Hippocampal formation (tissue), 2 donors: ENCODE measurements at places on chromosomes 3 and 15.

DNA sequence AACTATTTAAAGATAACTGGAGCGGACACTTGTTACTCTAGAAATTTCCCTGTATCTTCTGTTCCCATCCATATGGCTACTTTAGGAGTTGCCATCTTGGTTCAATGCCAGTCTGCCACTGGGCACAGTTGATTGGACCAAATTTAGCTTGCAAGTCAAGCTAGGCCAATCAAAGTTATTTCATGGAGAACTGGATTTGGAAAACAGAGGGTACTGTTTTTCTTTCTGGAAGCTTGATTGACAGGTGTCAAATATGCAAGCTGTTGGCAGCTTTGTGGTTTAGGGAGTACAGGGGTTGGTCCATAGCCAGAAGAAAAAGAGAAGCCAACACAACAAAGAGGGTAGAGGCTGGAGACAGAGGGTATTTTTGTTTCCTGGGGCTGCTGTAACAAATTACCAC lies 33.4 kb upstream of the KLHL25 start:
- no peak for DNase-seq

- no peak for DNase-seq
These were observed 20.7 kb upstream of the KLF13 start for GRCh38 chr15:31305796-31306425.

- DNase-seq = no peak
These were observed 68.5 kb upstream of the CCDC54 start for GRCh38 chr3:107308716-107309115.

GRCh38 chr3:129624347-129625071 lies 18.0 kb upstream of the PLXND1 start:
- DNase-seq = no peak

DNA sequence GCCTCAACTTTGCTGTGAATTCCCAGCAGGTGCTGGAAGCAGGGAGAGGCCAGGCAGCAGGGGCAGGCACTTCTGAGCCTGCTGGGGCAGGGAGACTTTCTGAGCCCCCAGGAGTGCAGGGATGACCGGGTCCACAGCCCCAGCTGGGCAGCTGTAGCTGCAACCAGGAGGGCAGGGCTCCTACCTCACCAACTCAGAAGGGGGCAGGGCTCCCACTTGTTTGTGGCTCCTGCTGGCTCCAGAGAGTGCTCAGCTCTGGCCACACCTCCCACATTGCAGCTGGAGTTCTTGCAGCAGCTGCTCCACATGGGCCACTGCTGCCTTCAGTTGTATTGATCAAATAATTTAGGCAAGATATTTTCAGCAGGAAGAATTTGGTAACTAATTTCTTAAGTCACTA lies 812.3 kb downstream of the NSUN3 start:
- no peak for DNase-seq

- no peak for DNase-seq
These were observed 133.5 kb upstream of the FAM3D start for GRCh38 chr3:58800032-58800431.

DNA sequence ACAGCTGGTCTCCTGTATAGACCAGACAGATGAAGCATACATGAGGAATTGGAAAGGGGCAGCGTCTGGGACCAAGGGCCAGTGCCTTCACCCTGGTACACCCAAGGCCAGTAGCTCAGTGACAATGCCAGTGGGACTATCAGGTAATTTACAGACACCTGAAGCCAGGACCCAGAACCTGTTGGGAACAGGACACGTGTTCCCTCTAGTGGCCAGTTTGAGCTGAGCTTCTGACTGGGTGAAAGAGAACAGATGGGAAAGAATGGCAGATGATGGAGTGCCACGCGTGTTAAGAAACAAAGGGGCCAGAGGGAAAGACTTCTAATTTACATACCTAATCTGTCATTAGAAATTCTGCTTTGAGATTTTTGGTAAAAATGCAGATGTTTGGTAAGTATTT lies 5.1 kb upstream of the SLC25A38 start:
- DNase-seq = no peak

- DNase-seq = peak; percentile 94
These were observed 1.3 kb downstream of the KLF15 start for GRCh38 chr3:126355777-126356372.

DNA sequence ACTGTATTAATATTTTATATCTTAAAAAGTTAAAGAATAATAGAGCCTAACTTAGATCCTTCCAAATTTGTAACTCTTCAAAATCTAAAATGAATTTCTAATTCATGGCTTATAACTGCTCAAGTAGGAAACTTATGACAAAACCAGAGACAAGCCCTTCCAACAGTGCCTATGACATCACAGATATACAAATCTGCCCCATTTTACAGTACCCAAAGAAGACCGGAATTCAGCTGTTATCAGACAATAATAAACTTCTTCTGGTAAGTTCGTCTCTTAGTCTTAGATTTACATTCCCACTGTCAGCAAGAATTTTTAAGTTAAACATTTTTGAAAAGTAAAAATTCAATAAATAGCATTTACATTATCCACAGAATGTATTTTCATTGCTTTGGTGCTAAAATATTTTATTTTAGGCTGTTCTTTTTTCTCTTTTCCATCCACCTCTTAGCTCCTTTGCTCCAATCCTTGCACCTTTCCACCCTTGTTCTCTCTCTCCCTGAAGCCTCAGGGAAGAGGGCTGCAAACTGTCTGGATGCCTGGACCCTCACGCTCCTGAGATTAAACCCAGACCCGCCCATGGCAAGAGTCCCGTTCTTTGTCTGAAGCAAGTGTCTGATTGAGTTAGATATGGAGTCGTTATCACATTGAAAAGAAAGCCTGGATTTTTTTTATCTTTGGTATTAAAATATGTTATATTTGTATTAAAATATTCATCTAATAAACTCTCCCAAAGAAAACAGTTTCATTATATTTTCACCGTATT lies 312.7 kb downstream of the ZBTB20 start:
- DNase-seq = no peak

DNA sequence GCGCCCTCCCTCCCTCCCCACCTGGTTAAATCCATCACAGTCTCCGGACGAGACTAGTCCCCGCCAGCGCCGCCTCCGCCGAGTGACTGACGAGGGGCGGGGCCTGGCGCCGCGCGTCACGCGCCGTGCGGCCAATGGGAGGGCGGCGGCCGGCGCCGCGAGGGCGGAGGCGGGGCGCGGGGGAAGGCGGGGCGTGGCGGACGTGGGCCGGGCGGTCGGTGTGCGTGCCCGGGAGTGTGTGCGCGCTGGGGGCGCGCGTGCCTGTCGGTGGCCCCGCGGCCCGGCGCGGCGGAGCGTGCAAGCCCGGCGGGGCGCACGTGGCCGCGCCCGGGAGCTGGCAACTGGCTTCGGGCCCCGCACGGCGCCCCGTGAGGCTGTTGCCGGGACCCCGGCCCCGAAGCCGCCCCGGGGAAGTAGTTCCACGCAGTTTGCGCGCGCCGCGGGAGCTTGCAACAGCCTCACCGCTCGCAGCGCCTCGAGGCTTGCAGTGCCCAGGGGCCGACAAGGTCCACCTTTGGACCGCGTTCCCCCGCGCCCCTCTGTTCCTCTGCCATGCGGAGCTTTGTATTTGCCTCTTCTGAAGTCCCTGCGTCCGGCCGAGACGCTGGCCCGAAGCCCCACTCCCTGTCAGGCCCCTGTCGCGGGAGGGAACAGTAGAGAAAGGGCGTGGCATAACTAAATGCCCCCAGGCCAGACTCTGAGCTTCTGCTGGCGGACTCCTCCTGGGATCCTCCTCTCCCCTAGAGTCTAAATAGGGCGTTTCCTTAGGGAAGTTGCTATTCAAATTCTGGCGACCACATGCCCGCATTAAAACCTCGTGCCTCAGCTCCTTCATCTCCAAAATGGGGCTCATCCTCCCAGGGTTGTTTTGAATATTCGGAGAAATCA lies 400.9 kb downstream of the SHQ1 start:
- DNase-seq = peak; percentile 84

GRCh38 chr3:56629451-56629850 lies 53.6 kb downstream of the TASOR start:
- DNase-seq = no peak

DNA sequence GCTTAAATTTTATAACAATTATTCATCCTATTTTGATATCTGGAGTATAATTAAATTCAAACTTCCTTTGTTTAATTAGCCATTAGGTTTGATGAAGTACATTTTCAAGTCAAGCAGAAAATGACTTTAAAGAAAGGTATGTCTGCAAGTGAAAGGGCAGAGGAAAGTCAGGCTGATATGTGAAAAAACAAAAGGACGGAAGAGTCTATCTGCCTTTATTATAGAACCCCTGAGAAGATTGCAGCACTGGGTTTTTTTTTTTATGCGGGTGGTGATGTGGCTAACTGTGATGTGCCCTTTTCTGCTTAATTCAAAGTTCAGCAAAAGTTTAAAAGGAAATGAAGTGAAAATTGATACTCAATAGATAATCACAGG lies 83.2 kb downstream of the COL8A1 start:
- DNase-seq = no peak

DNA sequence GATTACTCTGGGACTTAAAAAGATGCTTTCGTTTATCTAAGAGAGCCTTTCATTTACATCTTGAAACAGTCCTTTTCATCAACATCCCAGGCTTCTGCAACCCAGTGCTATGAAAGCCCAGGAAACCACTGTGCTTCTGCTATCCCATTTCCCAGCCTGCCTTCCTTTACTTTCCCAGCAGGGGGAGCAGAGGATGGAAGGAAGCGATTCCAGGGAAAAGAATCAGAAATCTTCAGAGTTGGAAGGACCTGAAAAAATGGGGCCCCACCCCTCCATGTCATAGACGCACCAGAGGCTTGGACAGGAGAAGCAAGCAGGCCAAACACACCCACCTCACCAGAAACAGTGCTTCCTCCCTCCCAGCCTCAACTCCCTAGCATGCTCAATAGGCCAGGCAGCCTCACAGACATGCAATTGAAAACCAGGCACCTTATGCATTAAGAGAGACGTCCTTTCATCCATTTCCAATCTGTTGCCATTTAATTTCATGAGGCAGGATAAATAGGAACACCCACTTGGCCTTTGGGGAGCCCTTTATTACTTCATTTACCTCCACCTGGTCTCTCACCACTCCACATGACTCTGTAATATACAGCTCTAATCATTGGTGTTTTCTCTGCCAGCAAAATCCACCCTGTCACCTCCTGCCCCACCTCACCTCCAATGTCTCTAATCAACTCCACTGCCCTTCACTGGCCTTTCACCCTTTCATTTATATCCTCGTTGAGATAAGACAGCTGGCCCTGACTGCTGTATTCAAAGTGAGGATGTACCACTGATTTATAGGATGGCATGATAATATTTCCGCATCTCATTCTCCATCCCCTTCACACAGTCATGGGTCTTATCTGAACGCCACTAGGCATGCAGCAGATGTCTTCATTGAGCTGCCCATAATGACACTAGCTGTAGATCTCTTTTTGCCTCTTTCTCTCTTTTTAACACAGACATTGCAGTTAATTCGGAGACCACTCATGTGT lies 583.9 kb downstream of the NTRK3 start:
- no peak for DNase-seq

- DNase-seq = no peak
These were observed 343.4 kb downstream of the TBC1D5 start for GRCh38 chr3:17398959-17399551.

DNA sequence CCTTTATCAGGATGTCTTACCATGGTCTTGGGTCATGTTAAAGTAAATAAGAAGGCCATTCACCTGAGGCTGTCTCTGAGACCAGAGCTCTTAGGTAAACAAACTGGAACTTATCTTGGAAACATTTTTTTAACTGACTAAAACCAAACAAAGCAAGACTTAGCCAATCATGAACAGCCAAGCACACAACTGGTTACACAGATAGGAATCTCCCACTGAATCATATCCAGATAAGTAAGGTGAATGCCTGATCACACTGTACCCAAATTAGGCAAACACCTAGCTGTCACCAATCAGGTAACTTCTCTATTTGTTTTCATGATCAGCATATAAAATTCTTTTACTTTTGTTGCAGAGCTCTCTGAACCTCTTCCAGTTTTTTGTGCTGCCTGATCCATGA lies 205.4 kb downstream of the CNTN3 start:
- no peak for DNase-seq

DNA sequence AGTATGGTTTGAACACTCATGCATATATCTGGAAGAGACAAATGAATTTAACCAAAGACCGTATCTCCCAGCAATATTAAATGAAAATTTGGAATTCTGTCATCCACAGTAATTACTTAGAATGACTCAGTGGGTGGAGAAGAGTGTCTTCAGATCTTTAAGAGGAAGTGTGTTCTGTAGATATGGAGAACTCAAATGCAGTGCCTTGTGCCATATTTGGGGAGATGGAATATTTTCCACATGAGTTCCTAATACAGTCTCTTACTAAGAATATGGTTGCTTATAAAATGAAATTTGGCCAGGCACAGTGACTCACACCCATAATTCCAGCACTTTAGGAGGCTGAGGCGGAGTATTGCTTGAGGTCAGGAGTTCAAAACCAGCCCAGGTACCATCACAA lies 40.5 kb downstream of the ANO10 start:
- DNase-seq = no peak

- no peak for DNase-seq
These were observed 103.6 kb upstream of the TBL1XR1 start for GRCh38 chr3:177300842-177301241.

DNA sequence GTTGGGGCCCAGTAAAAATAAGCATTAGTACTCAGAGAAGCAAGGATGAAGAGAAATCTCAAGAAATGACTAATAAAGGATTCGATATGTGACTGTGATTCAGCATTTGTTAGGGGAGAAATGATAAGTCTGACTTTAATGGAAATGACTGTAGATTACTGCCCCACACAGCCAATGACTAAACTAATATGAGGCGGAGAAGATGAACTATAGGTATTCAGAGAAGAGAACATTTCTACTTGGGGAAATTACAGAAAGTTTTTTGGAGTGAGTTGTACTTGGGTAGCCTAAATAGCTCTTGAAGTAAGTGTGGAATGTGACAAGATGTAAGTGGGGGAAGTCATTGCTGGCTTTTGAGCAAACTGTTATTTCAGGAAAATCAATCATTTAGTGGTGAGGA lies 380.0 kb downstream of the PDCD6IP start:
- no peak for DNase-seq

GRCh38 chr15:29289173-29289572 lies 19.6 kb upstream of the NSMCE3 start:
- no peak for DNase-seq

DNA sequence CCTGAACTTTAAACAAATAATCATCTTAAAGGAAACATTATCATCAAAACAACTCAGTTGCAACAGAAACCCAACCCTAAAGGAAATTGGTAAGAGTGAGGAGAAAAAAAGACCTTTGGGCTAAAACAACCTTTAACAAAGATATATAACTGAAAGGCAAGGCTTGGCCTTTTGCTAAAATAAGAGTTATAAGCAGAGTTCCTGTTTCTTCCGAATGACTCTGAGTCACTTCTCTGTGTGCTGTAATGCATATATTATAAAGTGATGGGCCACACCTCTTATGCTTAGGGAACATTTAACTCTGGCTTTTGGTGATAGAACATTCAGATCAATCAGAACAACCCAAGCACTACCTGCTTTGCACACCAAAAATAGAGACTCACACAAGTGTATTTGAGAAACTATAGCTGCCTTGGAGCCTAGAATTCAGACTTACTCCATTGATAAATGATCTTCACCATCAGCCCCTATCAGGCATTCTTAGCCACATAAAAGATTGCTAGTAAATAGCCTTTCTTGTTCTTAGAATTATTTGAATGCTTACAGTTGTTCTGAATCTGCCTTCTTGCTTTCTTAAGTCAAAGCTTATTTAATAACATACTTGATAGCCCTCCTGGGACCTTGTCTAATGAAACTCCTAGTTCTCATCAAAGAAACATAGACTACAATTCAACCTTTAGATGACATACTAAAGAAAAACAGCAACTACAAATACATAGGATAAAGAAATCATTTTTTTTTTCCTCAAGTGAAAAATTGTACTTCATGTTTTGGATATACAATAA lies 294.2 kb upstream of the SEMA6D start:
- no peak for DNase-seq

GRCh38 chr15:60423537-60423936 lies 25.8 kb upstream of the ANXA2 start:
- DNase-seq = no peak
